Fibroblast of skin of abdomen (primary cell): ENCODE measurements at places on chromosomes 5 and 9.

- DNase-seq: no peak
Observed at GRCh38 chr9:130640681-130641080, 23.7 kb upstream of the PRDM12 start.

DNA sequence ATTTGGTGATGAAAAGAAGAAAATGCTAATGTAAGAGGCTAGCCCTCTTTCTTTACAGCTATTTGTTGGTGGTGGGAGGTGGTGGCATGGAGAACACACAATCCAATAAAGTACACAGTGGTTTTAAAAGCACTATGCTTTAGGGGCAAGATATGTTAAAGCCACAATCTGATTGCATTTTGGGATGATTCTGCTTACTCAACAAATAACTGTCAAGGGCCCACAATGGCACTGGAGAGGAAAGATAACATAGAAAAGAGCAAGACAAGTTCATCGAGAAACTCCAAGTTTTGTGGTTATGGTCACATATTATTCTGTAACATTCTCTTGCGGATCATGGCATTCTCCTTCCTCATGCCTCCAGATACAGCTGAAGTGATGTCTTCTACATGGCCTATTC, 38.8 kb downstream of the OTP start:
- DNase-seq: no peak

DNA sequence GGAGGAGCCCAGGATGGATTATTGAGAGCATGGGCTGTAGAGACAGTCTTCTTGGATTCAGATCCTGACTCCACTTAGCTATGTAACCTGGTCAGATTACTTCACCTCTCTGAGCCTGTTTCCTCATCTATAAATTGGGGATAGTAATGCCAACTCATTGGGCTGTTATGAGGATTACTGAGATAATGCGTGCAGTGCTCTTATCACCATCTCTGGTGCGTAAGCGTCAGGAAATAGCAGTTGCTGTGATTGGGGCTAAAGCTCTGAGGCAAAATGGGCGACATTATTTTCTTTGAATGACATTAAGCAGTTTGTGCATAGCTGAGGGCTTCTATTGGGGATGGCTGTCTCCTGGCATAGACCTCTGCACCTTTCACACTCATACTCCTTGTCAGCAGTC, 995 bp upstream of the MSMP start:
- no peak for DNase-seq

GRCh38 chr5:39760385-39761198, 335.8 kb upstream of the DAB2 start:
- DNase-seq: peak; percentile 96

GRCh38 chr9:136143215-136144001, 24.7 kb upstream of the TMEM250 start:
- no peak for DNase-seq

GRCh38 chr5:88188458-88189132, 80.0 kb downstream of the TMEM161B start:
- no peak for DNase-seq

- DNase-seq: no peak
Observed at GRCh38 chr5:136013559-136013958, 15.2 kb upstream of the TGFBI start.

DNA sequence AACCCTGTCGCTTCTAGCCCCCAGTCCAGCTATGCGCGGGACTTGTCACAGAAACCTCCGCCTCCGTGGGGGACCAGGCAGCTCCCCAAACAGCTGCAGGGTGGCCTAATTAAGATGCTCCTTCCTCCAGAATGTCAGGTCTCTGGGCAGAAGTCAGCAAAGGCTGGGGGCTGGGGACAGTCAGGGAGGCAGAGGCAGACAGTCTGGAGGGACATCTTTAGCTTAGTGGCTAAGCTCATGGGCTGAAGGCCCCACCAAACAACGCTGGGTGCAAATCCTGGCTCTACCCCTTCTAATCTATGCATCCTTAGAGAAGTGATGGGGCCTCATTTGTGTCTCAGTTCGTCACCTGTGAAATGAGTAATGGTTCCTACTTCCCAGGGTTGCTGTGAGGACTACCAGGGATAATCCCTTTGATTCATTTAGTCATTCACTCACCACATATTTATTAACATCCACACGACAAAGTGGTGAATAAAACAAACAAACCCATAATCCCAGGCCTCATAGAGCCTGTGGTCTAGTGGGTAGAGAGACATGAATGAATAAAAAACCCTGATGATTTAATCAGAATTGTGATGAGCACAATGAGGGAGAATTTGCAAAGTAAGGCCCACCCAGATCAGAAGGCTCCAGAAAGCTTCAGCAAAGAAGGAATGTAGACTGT, 20.2 kb upstream of the MED27 start:
- DNase-seq: peak; percentile 43

- peak; percentile 53 for DNase-seq
Observed at GRCh38 chr9:127921557-127922120, 4.8 kb upstream of the ST6GALNAC4 start.

GRCh38 chr5:153551537-153552079, 61.1 kb downstream of the GRIA1 start:
- peak; percentile 100 for DNase-seq

DNA sequence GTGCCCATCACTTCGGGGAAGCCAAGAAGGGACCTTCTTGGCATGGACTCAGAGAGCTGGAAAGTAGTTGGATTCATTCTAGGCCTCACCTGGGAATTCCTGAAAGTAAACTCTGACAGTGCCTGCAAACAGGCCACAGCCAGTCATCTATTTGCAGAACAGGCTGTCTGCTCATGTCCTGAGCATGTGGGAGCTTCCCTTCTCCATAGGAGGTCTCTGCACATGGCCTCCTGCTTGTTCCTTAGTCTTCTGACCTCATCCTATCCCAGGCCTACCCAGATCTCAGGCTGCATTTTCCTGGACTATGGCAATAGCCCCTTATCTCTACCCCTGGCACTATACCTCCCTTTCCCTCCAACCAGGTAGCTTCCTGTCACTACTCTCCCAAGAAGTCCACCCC, 67.2 kb upstream of the FSTL4 start:
- DNase-seq: no peak

- peak; percentile 41 for DNase-seq
Observed at GRCh38 chr5:177133853-177134696, 502 bp downstream of the NSD1 start.

DNA sequence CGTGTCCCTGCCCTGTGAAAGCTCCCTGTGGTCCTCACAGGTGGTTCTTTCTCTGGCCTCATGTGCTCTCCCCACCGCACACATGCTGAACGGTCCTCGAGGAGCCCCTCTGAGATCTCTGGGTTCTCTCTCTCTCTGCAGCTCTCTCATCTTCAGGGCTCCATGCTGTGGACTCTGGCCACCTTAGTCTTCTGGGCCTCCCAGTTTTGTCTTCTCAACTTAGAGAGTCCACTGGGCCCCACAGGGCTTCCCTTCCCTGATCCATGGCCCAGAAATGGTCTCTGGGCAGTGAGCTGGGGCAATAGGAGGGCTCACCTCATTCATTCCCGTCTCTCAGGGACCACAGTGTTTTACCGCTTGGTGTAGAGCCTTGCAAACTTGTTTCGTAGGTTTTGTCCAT, 26.4 kb downstream of the FGD3 start:
- no peak for DNase-seq

- DNase-seq: peak; percentile 19
Observed at GRCh38 chr9:34744295-34745221, 34.6 kb upstream of the CCL21 start.

GRCh38 chr5:168110384-168110783, 181.1 kb upstream of the WWC1 start:
- no peak for DNase-seq

GRCh38 chr5:81359108-81359507, 34.8 kb downstream of the ACOT12 start:
- DNase-seq: no peak

DNA sequence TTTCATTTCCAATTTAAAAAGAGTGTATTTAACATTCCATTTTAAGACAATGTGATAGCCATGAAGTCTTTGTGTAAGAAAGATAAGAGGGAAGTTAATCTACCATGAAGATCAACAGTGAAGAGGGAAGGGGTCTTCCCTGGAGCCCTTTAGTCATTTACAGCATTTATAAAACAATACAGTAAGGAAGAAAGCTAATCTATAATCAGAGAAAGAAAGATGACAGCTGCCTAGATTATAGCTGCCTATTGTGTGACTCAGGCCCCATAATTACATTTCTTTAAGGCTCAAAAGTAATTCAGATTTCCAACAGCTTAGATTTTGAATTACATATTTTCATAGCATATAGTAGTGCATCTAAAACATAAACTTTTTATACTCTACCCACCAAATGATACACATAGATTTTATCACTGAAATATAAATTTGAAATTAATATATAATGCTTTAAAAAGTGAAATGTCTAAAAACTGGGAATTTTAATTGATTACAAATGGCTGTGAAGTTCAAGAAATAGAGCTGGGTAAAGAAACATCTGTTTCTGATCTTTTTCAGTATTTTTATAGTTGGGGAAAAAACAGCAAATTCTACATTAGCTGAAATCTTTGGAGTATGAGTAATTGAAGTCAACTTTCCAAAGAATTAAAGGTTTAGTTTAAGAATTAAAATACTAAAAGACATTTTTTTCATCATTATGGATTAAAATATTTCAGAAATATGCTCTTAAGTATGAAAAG, 89.6 kb downstream of the RIC1 start:
- peak; percentile 66 for DNase-seq

GRCh38 chr5:59390074-59390659, 503.4 kb downstream of the PDE4D start:
- DNase-seq: peak; percentile 23

- no peak for DNase-seq
Observed at GRCh38 chr9:103116246-103116645, 121.1 kb downstream of the CYLC2 start.

DNA sequence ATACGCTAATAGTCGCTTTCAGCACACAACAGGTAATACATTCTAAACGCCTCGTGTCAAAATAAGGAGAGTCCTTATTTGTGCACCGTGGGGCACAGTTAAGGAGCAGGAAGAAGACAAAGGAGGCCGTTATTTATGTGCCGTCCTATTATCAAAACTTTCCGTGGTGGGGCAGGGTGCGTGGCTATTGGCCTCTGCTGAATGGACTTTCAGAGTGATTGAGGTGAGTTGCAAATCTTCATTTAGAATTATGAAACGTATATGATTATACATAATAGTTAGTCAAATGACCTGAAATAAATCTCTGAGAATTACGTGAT, 833 bp downstream of the C5orf24 start:
- DNase-seq: peak; percentile 8

- DNase-seq: no peak
Observed at GRCh38 chr9:81718244-81718643, 28.9 kb upstream of the TLE1 start.

DNA sequence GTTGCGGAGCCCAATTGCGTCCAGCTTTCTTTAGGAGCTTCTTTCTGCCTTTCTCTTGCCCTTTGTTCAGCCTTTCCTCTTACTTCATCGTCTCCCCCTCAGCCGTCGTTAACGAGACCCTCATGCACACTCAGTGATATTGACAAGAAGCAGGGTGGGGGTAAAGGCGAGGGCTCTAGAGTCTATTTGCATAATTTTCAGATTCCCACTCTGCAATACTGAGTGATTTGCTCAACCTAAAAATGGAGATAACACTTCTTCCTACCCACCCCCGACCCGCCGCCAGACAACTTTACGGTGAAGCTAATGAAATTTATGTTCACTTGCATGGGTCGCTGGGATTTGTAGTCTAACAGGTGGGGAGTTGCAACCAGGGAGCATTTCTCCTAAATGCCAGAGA, 1.3 kb upstream of the TBC1D2 start:
- no peak for DNase-seq

DNA sequence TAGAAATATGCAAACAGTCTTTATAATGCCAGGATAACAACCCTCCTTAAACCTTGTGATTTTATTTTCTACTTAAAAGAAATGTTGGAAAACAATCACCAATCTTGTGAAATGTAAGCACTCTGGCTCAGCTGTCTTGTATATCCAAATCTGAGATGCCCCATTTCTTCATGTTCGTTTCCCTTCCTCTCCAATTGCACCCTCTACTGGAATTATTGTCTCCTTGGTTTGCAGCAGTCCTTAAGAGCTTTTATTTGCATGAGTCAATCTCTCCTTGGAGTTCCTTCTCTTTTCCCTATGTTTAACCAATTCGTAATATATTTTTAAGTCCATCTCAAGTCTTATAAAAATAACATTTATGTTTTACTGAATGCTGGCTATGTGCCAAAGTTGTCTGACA, 362.0 kb upstream of the CDH10 start:
- DNase-seq: peak; percentile 53
